ENCODE measurements at places on chromosomes 2 and 18.

- DNase-seq, result no peak
Measured at GRCh38 chr18:28074076-28074475, 102.9 kb downstream of the CDH2 start.

GRCh38 chr2:20400306-20400705, 46.6 kb upstream of the RHOB start:
- DNase-seq, result no peak

- DNase-seq, result no peak
Measured at GRCh38 chr2:32922501-32922900, 24.3 kb upstream of the LTBP1 start.

DNA sequence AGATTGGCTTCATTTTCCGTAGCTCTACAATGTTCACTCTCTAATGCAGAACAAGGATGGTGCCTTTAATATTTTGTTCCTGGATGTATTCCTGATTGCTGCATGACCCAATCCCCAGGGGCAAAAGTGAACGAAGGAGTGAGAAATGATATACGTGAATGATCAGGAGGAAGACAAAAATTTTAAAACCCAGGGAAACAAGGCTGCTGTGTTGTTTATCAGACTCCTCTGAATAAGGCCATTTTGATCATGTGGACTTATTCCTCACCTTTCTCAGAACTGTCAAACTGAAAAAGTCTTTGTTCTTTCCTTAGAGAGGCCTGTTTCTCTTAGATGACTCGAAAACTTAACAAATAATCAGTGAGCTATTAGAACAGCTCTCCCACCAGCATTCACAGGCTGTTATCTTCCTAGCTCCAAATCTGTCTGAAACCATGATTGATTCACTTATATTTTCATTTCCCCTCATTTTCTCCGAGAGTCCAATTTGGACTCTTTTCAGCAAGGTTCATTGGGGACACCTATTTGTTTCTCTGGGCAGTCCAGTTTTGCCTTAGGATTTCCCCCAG, 29.5 kb upstream of the COX7A2L start:
- DNase-seq, result no peak

DNA sequence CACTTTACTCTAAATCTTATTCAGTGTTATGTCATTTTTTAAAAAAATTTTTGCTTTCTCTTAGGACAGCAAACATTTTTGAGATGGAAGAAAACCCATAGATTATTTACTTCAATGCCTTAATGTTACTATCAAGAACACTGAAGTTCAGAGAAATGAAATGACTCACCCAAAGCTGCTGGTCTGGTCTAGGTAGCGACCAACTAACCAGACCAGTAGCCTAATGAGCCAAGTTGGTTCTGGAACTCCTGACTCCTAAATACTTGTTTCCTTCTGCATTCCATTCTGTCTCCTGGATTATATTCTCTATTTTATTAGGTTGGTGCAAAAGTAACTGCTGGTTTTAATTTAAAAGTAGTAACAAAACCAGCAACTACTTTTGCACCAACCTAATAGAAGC, 35.4 kb downstream of the SLC8A1 start:
- no peak for DNase-seq

GRCh38 chr2:56587456-56587855, 403.7 kb downstream of the CCDC85A start:
- DNase-seq, result no peak

Measured in left hindlimb (tissue), 1 donor.